ENCODE measurements at places on chromosomes 12 and 14. TPM values are rescaled to one million over a fixed set of nuclear protein-coding genes. Genes with fewer than 3 reads are reported as not detected.

DNA sequence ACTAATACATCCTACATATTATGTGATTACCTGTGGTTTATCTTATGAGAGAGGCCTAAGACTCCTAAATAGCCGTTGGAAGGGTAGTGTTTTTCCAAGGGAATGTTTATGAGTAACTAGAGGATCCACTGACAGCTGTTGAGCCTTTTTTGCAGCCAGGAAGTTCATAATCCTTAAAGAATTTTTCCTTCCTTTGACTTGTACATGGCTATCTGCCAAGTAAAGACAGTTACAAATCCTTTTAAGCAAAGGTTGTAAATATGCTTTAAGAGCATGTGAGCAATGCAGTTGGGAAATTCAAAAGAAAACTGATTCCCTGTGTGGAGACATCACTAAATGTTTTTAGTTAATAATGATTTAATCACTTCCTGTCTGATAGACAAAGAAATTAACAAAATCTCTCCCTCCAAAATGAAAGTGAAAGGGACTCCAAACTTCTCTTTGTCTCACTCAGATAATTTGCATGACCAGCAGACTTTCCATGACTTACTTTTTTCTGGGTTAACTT lies 333.8 kb downstream of the PDZRN4 start:
- DNase-seq: peak; percentile 28

DNA sequence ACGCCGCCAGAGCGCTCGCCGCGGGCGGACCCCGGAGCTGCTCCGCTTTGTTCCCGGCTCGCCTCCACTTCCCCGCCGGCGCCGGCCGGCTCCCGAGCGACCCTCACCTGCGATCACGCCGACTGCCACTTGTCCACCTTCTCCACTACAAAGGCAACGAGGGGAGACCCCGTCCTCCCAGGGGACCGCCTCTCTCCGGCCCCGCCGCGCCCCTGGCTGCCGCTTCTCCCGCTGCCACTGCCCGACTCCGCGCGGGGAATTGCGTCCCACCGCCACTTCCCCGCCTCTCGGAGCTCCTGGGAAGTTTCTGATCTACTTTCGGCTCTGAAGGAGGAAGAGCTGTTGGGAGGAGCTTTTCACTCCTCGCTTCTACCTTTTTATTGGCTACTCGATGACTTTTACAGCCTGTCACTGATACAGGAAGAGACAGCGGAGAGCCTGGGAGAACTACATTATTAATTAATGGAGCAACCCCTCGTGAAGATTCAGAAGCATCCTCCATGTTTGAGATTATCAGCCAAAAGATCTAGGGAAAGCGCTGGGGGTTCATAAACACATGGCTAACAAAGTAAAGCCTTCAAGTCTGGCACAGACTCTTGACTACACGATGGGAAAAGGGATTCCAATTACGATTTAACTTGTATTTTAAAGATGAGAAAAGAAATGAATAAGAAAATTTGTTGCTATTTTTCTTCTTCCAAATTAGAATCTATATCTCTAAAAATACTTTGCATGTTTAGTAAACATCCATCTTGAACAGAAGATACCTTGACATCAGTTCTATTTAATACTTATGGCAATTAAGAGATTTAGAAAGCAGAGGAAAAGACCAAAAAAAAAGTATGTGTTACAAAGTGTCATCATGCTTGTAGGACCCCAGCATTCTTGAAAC lies at the start of gene BAZ1A:
TSS of gene BAZ1A (minus strand) at position 330 of the 892 bp plus-strand sequence. CDS start 756 bp downstream, outside the sequence.
- peak; percentile 66 for DNase-seq

GRCh38 chr14:99467336-99468078 lies 13.2 kb downstream of the SETD3 start:
- no peak for DNase-seq

The C3AR1 gene
- not detected for total RNA-seq

The NPFF gene
- total RNA-seq: not detected
